Stimulated activated CD4-positive, alpha-beta T cell treated with anti-CD3 and anti-CD28 coated beads, Interleukin-4, amount 100 ng/mL, for 1 hour (primary cell): ENCODE measurements at places on chromosomes 2 and 18.

GRCh38 chr18:30280186-30280585 is 762.4 kb downstream of the DSC3 start:
- no peak for DNase-seq

GRCh38 chr18:37266290-37266689 is 299.3 kb downstream of the CELF4 start:
- no peak for DNase-seq

GRCh38 chr2:232103140-232103737 is 141.7 kb downstream of the DIS3L2 start:
- no peak for DNase-seq

DNA sequence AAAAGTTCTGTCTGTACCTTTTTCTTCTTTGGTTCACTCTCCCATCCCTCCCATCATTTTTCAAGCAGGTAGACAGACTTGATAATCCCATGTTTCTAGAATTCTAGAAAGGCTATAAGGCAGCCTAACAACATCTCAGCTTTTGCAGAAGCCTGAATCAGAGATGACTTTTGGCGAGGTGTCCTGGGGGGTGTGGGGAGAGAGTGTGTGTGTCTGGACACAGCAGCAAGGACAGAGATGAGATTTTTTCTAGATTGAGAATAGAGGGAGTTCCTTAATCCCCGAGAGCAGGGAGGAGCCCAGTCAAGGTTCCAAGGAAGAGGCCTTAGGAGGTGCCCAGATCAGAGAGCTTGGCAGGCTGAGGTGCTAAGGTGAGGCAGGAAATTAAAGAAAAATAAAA is 22.0 kb upstream of the LAPTM4A start:
- no peak for DNase-seq

GRCh38 chr2:203631068-203631757 is 75.2 kb upstream of the CD28 start:
- DNase-seq: no peak

GRCh38 chr2:218867900-218868299 is 8.3 kb downstream of the WNT6 start:
- no peak for DNase-seq

GRCh38 chr2:97931858-97932225 is 63.9 kb downstream of the TMEM131 start:
- no peak for DNase-seq

DNA sequence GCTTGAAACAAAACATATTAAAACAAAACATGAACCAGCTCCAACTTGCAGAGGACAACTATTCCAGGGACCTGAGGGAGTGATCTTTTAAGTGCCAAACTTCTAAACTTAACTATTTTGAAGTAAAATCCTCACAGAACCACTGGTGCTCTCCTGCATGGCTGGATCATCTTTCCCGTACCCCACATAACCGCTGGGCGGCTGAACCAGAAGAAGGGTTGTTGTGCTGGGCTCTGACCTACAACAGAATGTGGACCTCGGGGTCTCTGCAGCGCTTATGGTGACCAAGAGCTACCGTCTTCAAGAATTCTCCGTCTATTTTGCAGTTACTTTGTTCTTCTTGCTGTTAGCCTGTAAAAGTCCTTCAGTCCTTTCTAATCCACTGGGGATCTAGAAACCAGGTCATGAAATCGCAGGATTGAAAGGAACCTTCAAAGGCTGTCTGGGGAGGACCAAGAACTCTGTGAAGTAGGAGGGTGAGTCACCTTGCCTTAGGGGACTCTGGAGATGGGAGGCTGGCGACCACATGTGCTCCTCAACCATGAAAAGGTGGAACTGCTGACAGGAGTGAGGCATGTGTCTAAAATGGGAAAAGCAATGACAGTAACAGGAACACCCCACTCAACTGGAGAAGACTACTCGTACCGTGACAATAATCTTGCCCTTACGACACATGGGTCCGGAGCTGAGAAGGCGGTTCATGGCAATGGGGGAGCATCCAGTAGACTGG is 46.6 kb downstream of the HDLBP start:
- DNase-seq: no peak

- DNase-seq: peak; percentile 33
Measured at GRCh38 chr2:232502911-232503808, 15.5 kb upstream of the ECEL1 start.

DNA sequence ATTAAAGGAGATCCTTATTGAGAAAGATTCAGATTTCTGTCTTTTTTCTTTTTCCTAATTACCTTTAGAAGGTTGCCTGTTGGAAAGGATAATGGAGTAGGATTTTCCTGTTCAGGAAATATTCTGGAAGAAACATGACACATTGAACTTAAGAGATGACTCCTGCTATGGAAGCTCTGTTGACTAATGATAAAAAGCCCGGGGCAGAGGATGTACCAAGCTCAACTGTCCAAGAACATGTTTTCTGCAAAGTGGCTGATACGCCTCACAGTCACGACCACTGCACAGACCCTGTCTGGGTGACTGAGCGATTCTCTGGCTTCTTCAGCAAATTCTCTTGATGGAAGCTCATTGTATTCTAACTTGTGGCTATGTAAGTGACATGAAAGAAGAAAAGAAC is 86.2 kb upstream of the THOC1 start:
- no peak for DNase-seq

DNA sequence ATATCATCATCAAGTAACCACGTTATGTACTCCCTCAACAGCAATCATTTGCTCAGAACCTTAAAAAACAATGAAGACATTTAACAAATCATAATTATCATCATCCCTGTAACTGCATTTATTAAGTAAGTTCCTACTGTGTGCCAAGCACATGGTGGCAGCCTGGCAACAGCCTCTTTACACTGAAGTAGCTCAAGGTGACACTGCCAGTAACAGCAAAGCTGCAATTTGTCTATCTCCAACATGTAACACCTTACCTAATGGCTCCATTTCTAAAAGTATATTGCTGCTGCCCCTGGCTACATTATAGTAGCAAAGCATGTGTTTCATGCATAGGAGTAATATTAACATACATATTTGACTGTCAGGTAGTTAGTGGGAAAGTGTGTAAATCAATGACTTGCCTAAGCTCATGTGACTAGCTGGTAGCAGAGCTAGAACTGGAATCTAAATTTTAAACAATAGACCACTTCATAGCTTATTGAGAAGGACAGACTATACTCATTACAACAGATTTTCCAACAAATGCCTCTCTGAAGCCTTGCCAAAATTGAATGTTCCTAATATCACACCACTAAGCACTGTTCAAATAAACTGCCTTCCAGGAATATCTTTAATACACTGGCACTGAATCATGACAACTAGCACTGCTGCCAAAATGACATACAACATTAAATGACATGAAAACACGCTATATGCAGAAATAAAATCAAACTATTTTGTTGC is 86.7 kb downstream of the L3MBTL4 start:
- no peak for DNase-seq

DNA sequence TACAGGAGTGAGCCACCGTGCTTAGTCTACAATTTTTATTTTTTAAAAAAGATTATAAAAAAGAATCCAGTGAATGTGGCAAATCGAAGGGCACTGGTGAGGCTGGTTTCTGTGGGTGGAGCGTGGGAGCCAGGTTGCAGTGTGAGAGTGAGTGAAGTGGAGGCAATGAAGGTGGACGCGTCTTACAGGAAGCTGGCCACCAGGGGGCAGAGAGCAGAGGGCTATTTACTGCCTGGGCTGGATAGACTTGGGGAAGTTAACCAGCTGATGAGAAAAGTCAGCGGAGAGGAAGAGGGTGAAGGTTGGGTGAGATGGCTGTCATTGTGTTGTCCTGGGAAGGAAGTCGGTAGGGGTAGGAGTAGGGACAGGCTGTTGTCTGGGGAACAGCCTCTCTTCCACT is 6.8 kb downstream of the SCTR start:
- DNase-seq: peak; percentile 34

DNA sequence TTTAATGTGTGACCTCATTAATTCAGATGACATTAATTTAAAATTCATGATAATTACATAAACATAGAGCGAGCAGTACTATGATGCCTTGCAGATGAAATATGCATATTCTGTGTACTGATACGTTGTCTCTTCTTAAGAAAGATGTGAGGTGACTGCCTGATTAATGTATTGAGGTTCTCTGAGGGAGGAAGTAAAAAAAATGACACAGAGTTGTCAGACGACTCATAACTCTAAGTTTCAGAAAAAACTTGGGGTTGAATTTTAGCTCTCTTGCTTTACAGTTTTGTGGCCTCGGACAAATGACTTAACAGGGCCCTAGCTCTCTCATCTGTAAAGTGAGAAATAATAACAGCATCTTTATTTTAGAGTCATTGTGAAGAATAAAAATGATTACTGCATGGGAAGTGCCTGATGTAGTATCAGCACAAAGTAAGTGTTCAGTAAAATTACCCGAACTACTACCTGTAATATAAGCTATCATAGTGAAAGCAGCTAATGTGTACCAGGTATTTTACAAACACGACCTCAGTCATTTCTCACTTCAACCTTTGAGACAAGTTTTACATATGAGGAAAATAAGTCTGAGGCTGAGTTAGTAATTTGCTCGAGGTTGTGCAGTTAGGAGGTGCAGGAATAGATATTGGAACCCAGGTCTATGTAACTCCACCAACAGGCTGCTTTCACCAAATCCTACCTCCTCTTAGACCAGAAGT is 65.3 kb downstream of the ALK start:
- no peak for DNase-seq

DNA sequence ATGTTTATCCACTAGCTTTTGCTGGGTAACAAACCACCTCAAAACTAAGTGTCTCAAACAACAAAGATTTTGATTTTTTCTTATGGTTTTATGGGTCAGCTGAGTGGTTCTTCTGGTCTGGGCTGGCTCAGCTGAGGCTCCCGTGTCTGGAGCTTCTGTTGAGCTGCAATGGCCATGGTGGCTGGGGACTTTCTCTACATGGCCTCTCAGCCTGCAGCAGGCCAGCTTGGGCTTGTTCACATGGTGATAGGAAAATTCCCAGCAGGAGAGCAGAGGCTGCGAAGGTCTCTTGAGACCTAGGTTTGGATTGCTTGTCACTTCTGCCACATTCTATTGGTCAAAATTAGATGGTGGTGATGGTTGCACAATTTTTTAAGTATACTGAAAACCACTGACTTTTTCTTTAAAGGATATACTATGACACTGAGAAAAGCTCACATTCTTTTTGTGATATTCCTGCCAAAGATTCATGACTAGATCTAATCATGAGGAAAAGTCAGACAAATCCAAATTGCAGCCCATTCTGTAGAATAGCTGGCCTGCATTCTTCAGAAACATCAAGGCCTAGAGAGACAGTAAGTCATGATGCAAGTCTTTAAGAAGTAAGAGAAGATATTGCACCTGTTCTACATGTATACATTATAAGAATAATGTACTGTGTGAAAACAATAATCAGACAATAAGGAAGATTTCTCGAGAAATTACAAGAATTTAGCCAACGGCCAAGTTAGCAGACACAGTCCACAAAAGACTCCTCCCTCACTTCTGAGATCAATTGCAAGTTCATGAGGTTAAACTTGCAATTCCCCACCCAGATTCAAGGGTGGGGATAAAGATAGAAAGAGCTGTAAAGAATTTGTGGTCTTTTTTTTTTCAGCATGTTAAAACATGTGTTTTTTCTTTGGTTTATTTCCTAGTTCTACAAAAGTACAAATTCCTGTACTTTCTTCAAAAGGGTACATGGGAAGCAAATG is 35.0 kb upstream of the IL1R2 start:
- DNase-seq: no peak

- no peak for DNase-seq
Measured at GRCh38 chr18:9984080-9984479, 70.3 kb downstream of the VAPA start.

DNA sequence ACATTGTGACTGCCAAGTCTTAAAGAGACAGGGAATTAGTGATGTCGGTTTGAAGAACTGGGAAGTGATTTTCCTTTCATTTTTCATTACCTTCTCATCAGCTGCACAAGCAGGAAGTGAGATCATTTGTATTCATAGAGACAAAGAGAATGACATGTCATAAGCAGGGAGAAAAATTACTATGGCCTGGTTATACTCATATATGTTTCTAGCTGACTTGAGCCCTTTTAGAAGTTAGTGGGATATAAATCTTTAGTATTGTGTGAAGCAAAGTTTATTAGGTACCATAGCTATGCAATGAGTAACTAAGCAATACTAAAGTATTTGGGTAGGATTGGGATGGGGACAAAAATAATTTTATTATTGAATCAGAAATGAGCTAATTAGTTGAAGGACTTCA is 284.1 kb downstream of the PID1 start:
- no peak for DNase-seq

GRCh38 chr2:205367331-205367935 is 314.9 kb upstream of the NRP2 start:
- no peak for DNase-seq

DNA sequence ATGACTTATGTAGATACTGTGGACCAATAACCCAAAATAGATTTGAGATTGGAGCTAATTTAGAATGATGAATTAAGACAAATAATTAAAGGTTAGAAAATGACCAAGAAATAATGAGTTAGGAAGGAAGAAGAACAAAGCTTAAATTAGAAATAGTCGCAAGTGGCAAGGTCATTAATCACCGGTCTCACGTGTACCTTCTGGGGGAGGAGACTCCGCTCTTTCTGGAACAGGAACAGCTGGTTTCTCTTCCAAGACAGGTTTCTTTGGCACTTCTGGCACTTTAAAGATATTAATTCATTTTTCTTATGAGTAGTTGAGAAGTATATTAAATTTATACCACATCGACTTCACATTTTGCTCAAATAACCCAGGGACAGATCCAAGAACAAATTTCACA is 156.7 kb downstream of the TTN start:
- no peak for DNase-seq

DNA sequence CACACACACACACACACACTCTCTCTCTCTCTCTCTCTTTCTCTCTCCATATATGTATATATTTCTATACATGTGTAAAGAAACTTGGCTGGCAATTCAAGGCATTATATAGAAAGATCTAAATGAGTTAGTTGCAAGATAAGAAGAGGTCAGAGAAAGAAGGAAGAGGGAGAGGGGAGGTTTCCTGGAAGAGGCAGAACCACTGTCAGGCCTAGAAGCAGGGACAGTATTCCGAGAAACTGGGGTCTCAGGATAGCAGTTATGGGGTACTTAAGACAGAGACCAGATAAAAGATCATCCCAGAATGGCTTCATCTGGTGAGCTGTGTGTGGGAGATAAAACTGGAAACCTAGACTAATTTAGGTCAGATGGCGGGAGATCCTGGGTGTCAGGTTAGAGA is 180.8 kb downstream of the CAMKMT start:
- no peak for DNase-seq

DNA sequence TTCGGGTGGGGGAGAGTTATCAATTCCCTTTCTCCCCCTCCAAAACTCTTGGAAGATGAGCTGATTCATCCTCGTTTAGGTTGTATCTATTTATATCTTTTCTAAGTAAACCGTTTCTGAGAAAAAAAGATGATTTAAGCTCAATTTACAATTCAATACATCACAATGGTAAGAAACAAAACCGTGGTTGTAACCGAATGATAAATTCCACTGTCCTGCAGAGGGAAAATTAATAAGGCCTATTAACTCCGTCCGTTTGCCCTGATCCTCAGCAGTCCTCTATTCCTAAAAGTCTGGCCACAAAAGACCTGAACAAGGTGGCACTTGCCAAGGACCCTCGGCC is 286.2 kb downstream of the TCF4 start:
- DNase-seq: no peak
